Esophagus mucosa (tissue), 1 donor: ENCODE measurements at places on chromosomes 11 and 22. TPM values are rescaled to one million over a fixed set of nuclear protein-coding genes. Genes with fewer than 3 reads are reported as not detected.

Gene TMEM191B
- total RNA-seq = 3.0 TPM

Gene SPDYC
- not detected for total RNA-seq

- no peak for ATAC-seq
Measured at GRCh38 chr22:20095521-20095920, 15.5 kb downstream of the DGCR8 start.

Gene GCAT
- 21.7 TPM for total RNA-seq

GRCh38 chr22:44147008-44147645, 33.6 kb upstream of the PARVG start:
- no peak for ATAC-seq

- no peak for ATAC-seq
Measured at GRCh38 chr11:116461789-116462188, 311.0 kb downstream of the BUD13 start.

- no peak for ATAC-seq
Measured at GRCh38 chr11:67983951-67984350, 19.9 kb downstream of the UNC93B1 start.

GRCh38 chr22:35344956-35345690, 35.8 kb upstream of the HMOX1 start:
- no peak for ATAC-seq

- no peak for ATAC-seq
Measured at GRCh38 chr11:73137262-73137943, 4.7 kb downstream of the FCHSD2 start.

DNA sequence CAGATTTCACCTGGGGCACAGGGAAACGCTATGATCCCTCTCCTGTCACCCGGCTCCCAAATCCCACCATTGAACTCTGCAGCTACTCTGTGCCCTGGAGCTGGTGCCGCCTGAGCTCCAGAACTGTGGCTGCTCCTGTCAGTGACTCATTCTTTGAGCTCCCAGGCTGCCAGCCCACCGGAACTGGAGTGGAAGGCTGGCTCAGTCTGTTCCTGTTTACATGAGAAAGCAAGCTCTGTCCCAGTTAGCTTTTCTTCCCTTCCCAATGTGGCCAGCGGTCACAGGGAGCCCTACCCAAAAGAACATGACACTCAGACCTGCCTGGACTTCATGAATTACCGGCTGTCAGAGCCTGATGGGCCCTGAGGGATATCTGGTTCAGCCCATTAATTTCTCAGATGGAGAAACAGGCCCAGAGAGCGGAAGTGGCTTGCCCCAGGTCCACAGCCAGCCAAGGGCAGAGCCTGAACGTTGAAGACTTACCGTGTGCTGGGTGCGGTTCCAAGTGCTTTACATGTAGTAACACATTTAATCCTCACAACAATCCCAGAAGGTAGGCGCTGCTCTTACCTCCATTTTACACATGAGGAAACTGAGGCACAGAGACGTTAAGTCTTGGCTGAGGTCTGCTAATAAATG, 23.8 kb upstream of the IGSF22 start:
- ATAC-seq = peak; percentile 77

DNA sequence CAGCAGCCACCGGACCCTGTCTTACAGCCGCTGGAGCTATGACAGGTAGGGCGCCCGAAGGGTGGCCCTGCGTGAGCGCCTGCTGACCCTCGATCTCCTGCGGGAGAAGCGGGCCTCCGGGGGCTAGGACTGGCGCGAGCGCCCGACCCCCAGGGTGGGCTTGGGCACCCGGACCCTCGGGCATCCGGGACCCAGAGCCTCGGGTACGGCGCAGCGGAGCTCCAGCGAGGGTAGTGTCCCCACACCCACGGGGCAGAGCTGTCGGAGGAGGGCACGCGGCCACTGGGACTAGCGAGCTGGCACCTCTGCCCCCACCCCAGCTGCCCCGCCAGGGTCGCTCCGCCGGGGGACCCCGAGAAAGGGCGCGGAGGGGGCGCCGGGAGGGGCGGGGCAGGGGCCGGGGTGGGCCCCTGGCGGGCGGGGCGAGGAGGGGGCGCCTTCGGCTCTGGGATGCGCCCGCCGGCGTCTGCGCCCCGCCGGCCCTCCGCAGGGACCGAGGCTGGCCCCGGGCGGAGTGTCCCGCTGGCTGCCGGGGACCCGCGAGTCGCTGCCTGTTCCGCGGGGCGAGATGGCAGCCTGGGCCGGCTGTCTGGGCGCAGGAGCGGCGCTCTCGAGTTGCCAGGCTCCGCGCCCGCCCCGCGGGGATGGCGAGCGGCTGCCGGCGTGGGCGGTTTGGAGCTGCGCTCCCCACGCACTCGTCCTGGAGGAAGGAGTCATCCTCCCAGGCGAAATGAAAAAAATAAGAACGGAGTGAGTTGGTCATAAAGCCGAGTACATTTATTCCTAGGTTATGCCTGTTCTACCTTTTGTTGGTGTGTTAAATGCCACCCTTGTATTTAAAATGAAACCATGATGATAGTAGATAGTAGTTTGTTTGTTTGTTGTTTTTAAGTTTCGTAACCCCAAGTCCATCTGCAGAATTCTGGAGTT, 32.4 kb downstream of the EIF3F start:
- ATAC-seq = peak; percentile 29
